ENCODE measurements at places on chromosomes 7 and 10.

DNA sequence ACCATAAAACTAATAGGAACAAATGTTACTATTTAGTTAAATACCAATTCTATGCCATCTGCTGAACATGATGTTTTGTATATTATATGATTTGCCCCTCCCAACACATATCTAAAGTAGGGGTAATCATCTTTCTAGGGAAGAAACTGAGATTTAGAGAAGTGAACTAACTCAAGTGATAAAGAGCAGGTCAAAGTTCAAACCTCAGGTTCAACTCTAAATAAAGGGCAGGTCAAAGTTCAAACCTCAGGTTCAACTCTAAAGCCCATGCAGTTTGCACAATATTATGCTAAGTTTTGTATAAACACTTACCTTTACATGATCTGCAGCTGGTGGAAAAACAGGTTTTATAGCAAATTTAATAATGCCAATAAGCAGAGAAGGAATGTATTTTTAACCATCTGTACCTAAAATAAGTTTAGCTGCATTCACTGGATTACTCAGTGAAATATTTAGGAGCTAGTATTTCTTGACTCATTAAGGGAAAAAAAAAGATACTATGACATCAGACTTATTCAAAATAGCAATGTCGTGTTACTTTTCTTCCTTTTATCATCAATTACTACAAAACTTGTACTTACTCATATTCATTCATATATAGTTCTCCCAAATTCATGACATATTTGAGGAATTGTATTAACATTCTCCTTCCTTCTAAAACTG, 1194.3 kb upstream of the CELF2 start:
- DNase-seq = no peak

- peak; percentile 27 for DNase-seq
Observed at GRCh38 chr7:155066417-155066950, 3.6 kb upstream of the HTR5A start.

DNA sequence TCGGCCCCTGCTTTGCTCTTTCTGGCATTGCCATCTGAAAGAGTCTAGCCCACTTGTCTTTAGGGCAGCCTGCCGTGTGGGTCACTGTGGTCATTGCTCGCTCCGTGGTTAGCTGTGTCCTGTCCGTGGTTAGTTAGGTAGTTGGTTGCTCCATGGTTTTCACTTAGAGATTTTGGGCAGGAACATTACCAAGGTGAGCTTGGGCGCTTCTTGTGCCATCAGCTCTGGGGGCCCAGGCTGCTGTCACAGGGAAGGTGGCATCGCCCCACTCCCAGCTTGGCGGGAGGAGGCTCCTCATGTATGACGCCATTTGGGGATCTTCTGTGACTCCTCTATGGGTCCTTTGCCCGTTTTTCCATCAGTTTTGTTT, 53.1 kb downstream of the INPP5A start:
- no peak for DNase-seq

DNA sequence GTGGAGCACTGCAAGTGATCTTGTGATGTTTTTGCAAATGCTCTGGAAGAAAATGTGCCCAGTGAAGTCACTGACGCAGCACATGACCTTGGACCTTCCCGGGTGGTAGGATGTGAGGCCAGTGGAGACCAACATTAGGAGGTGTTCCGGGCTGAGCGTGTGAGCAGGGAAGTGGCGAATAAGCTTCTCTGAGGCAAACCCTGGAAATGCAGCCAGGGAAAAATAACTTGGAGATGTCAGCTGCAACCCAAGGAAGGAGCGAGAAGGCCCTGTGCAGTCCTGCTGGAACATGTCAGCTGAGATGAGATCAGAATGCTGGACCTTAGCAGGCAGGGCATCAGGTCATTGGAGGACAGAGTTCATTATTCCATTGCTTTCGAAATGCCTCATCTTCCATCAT, 18.6 kb upstream of the SDK1 start:
- DNase-seq = no peak

DNA sequence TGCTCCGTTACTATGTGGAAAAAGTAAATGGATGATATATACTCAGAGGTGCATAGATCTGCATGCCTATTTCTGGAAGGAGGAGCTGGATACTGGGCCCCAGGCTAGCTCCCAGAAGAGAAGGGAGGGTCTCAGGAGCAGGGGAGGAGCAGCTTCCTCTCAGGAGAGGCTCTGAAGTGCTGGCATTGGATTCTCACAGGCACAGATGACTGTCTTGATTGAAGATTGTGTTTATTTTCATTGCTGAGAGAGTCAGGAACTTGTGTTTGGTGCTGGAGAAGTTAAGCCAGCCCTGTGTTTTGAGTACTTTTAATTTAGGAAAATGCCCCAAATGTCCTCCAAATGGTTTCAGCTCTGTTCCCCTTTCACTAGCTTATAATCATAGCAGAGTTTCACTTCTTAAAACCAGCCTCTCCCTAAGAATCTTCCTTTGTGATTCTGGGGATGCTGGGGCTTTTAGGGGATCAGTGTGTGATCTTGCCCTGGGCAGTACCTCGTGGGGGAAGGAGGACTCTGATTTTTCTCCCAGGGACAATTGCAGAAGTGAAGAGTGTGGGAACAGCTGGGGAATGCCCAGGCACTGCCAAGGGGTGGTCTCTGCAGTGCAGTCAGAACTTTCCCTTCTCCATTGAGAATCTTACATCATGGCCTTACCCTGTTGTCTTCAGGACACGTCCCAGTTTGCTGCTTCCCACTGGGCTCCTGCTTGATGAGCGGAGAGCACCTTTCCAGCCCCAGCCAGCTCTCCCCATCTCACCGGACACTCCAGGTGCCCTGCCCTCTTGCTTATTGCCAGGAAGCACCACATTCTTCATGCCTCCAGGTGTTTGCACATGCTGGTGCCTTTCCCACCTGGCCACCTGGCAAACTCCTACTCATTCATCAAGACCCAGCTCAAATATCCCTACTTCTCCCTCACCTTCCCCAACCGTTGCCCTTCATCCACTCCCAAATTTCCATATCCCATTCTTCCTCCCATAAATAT, 102.8 kb downstream of the ARHGAP22 start:
- DNase-seq = peak; percentile 26

- DNase-seq = no peak
Observed at GRCh38 chr7:116139007-116139406, 71.3 kb upstream of the TES start.

DNA sequence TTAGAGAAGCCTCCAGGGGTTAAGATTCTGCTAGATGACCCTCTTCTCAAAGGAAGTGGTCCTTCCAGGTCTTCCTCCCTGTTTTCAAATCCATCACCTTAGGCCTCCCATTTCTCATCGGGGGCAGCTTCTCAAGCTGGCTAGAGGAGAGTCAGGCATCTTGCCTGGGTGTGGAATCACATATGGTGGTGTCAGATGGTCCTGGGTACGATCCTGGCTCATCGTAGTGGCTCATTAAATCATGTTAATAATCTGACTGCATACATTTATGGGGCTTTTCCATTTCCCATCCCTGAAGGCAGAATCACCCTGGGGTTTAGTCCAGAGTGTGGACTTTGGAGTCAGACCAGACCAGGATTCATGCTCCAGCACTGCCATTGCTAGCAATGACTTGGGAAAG, 132.6 kb downstream of the RPS24 start:
- DNase-seq = no peak

DNA sequence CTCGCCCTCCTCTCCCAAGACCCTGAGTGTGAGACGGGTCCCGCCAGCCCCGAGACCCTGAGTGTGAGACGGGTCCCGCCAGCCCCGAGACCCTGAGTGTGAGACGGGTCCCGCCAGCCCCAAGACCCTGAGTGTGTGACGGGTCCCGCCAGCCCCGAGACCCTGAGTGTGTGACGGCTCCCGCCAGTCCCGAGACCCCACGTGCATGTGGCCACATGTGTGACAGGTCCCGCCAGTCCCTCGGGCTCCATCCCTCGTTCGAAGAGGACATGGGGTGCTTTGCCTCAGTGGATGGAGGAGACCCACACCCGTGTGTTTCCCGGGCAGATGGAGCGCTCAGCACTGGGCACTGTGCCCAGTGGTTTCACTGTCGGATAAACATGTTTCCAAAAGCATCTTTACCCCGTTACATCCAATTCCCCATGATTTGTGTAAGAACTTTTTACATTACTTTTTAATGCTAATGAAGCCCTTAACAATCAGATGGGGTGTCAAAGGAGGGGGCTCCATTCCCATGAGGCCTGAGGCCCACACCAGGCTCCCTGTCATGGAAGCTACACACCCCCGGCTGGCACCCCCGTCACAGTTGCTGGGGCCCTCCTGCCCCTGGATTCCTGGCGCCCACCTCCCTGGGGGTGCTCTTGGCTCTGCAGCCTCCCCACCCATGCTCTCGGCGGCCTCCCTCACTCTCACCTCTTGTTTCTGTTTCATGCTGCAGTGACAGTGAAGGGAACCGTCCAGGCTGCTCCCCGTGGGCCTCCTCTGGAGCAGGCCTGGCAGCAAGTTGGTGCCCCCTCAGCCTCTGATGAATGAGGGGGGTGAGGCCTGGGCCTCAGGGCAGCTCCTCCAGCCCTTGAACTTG, 48.5 kb upstream of the CFAP46 start:
- DNase-seq = no peak

DNA sequence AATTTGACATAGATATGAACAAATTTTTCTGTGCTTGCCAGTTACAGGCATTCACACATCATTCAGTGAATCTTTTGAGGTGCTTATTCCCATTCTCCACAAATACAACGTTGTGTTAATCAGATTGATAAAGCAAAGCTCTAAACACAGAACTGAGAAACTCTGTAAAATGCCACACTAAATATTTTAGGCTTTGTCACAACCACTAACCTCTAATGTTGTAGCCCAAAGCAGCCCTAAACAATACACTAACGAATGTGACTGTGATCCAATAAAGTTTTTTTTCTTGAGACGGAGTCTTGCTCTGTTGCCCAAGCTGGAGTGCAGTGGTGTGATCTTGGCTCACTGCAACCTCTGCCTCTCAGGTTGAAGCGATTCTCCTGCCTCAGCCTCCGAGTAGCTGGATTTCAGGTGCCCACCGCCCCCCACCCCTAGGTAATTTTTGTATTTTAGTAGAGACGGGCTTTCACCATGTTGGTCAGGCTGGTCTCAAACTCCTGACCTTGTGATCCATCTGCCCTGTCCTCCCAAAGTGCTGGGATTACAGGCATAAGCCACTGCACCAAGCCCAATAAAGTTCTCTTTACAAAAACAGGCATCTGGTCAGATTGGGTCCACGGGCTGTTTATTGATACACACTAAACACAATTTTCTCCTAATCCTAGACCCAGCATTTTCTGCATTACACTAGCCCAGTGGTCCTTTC, 6.9 kb downstream of the CYCS start:
- DNase-seq = no peak

GRCh38 chr7:135095450-135095849, 52.4 kb upstream of the TMEM140 start:
- DNase-seq = no peak

DNA sequence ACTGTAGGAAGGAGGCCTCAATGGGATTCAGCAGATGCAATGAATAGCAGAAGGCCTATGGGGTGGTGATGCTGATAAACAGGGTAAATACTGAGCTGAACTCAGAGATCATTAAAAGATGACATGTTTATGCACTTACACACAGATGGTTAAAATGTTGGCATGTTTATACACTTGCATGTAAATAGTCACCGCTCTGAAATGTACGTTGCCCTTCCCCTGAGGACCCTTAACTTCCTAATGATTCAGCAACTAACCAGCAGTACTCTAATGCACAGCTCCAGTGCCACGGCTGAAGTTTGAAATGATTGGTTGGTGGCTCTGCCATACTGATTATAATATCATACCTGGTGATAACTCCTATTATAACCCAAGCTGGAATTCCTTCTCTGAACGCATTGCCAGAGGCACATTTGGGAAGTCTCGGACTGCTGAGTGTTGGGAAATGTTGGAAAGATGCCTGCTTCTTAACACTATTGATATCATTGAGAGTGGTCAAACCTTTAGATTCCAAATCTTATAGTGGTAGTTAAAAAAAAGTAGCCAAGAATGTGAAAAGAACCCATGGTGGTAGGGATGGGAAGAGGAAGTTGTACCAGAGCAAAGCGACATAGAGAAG, 3.7 kb upstream of the CAV1 start:
- DNase-seq = no peak

GRCh38 chr7:18117482-18117881, 89.8 kb upstream of the PRPS1L1 start:
- peak; percentile 31 for DNase-seq

GRCh38 chr10:107546284-107546683, 381.8 kb upstream of the SORCS1 start:
- no peak for DNase-seq

GRCh38 chr10:77915319-77916105, 11.0 kb downstream of the DLG5 start:
- no peak for DNase-seq

DNA sequence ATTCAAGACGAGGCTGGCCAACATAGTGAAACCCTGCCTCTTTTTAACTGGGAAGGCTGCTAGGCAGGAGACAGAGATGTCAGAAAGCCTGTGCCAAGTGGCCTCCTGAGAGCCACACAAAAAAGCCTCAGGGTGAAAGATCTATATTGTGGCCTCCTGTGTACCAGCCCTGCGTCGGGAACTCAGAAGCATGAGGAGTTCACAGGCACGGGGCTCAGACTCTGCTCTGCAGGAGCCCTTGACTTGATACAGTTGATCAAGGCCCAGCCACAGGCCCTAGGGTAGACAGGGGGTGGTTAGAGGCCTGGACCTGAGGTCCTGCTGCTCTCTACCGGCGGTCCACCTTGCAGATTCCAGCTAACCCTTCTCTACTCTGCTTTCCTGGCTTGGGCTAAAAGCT, 30.2 kb downstream of the FAM241B start:
- no peak for DNase-seq

GRCh38 chr7:25834050-25834449, 317.9 kb upstream of the NFE2L3 start:
- DNase-seq = no peak

DNA sequence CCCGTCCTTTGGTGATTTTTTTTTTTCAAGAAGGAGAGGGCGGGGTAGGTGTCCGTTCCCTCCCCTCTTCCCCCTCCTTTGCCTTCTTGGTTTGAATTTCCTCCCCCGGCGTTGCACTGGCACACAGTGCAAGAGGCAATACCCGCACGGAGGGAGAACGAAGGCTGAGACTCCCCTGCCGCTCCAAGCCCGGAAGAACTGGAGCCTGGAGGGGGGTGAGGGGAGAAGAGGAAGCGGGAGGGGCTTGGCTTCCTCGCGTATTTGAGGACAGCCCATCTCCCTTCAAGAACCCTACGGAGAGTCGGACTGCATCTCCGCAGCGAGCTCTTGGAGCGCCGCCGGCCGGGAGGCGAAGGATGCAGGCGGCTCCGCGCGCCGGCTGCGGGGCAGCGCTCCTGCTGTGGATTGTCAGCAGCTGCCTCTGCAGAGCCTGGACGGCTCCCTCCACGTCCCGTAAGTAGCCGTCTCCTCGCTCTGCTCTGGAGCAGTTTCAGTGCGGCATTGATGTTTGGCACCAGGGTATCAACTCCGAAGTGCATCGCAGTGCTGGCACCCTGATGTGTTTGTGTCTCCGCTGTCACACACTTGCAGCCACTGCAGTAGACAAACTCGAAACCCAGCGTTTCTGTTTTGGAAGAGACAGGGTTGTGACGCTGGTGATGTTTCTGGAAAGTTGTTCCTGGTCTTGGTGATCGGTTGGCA, at the start of gene CNTNAP2:
TSS of gene CNTNAP2 (plus strand) at position 281 of the 702 bp plus-strand sequence. CDS start at position 357, 76 bp downstream.
- peak; percentile 2 for DNase-seq

GRCh38 chr10:76026905-76027304, 595.5 kb downstream of the LRMDA start:
- DNase-seq = no peak

- DNase-seq = no peak
Observed at GRCh38 chr10:60985951-60986350, 42.0 kb upstream of the RHOBTB1 start.

- no peak for DNase-seq
Observed at GRCh38 chr10:98098247-98098646, 36.2 kb upstream of the R3HCC1L start.
